ENCODE measurements at places on chromosomes 11 and 22.

DNA sequence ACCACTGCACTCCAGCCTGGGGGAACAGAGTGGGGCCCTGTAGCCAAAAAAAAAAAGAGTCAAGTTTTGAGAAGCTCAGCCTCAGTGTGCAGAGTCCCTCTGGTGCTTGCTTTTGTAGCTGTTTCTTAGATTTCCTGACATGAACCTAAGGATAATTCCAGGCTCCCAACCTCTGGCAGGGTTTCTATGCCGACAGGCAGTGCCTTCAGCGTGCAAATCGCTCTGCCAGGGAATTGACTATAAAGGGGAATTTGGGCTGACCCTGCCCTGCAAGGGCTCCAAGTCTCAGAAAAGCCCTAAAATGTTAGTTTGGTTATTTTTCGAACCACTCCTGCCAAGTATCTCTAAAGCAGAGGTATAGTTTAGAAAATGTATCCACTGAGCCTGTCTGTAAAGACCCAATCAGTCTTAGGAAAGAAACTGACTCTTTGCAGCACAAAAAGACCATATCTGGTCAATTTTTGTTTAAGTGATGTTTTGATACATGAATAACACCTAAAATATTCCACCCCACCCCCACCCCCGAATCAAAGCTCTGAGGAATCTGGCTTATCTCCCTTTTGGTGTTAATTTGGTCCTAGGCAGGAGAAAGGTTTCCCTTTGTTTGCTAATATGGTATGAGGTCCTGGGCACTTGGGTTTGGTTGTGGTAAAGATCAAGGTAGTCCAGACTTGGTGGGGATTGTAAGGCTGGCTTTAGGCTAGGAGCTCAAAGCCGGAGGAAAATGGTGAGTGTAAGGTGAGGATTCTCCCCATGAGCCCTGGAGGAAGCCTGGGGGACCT, 49.7 kb downstream of the ANO1 start:
- no peak for DNase-seq

DNA sequence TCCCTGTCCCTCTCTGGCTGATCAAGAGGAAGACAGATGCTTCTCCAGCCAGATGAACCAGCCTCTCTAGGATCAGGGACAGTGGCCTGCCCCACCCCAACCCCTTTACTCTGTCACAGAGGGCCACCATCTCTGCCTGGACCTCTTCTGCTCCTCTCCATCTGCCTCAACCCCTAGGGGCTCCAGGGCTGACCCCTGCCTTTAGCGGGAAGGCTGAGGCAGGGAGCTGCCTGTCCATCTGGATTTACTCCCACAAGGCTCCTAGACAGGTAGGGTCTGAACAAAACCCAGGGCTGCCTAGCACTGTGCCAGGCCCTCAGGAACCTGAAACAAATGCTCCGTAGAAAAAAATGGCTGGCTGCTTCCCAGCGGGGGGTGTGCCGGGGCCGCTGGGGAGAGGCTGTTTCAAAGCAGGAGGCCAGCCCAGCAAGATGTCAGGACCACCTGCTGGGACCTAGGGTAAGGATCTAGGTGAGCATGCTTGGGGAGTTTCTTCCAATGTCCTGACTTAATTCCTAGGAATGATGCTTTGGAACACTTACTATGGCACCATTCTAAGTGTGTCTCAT, 3.2 kb downstream of the CHST1 start:
- no peak for DNase-seq

DNA sequence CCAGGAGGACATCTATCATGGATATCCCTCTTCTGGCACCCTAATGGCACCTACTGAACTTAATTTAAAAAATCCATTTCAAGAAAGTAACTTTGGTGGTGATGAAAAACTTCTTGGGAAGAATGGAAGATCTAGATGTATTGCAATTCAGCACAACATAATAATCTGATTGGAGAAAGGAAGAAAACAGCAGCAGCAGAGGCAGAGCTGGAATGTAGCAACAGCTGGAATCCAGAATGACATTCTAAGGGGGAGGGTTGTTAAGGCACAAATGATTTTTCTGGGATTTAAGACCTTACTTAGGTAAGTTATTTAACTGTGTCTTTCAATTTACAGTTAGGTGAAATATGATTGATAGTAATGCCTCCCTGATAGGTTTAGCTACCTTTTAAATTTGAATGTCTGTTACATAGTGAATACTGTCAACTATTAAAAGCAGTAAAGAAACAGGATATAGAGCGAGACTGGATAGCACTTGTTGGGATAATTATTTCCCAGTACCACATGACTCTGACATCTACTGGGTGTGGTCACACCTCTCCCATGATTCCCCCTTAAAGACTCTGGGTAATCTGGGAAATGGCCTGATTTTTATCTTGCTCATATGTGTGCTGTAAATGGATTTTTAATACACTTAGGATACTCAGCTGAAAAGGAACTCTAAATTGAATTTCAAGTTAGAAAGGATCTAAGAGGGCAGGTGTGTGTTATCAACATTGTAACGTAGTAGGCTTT, 11.7 kb downstream of the CAPRIN1 start:
- DNase-seq: no peak

GRCh38 chr22:17945888-17946648, 78.3 kb downstream of the MICAL3 start:
- no peak for DNase-seq

GRCh38 chr11:28123151-28123581, 15.0 kb downstream of the METTL15 start:
- no peak for DNase-seq

- no peak for DNase-seq
Measured at GRCh38 chr11:121452609-121453150, at the start of gene SORL1-AS1. Gene SORL1-AS1 (minus strand): TSS chr11:121452967.

- no peak for DNase-seq
Measured at GRCh38 chr11:114942207-114942606, 263.9 kb downstream of the NXPE2 start.

- no peak for DNase-seq
Measured at GRCh38 chr11:8213376-8213775, 44.6 kb upstream of the RIC3 start.

GRCh38 chr11:115503083-115503885, 931 bp downstream of the CADM1 start:
- DNase-seq: peak; percentile 21

- DNase-seq: no peak
Measured at GRCh38 chr11:38005597-38005996, 1407.6 kb upstream of the RAG2 start.

DNA sequence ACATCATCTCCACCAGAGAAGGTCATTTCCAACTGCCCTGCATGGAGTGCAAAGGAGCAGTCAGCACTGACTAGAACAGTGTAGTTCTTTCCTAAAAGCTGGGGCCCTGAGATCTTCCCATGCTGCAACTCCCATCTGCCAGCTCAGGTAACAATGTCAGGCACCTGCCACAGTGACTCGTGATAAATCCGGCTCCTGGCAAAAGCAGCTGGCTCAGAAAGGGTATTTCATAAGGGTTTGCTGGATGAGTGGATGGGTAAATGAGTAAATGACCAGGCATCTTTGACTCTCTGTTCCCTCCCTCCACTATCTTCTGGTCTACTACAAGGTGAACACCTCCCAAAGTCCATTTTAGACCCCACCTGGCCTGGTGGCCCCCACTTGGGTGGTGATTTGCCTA, 403.6 kb downstream of the NXPE2 start:
- DNase-seq: no peak

- no peak for DNase-seq
Measured at GRCh38 chr11:13970986-13971385, 8.5 kb downstream of the SPON1 start.

DNA sequence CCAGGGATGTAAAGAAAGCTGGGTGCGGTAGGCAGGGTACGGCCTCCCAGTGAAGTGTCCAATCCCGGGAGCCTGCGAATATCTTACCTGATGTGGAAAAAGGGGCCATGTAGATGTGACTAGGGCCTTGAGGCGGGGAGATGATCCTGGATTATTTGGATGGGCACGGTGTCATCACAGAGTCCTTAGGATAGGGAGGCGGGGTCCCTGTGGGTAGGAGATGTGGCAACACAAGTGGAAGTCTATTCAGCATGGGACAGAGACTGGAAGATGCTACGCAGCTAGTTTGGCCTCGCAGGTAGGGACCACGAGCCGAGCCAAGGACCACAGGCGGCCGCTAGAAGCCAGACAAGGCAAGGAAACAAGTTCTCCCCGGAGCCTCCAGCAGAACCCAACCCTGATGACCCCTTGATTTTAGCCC, 46.4 kb upstream of the SHANK2 start:
- no peak for DNase-seq

GRCh38 chr11:67680696-67681470, 6.5 kb upstream of the ALDH3B2 start:
- DNase-seq: no peak

DNA sequence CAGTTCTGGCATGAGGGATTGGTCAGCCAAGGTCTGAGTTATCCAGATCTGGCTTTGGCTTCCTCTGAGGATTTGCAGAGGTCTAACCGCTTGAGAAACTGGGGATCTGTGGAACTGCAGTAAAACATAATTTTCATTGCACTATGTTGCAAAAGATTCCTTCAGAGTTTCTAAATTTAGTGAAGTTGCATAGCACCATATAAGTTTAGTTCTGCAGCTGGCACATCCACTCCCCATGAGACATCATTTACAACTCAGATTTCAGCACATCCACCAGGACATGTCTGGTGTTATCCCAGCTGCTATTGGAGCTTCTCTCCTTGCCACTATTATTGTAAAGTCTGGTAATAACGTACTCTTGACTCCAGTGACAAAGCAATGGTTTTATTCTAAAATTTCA, 181.5 kb downstream of the CWF19L2 start:
- DNase-seq: no peak

- DNase-seq: peak; percentile 78
Measured at GRCh38 chr22:41940832-41941765, 5.9 kb downstream of the CENPM start.

DNA sequence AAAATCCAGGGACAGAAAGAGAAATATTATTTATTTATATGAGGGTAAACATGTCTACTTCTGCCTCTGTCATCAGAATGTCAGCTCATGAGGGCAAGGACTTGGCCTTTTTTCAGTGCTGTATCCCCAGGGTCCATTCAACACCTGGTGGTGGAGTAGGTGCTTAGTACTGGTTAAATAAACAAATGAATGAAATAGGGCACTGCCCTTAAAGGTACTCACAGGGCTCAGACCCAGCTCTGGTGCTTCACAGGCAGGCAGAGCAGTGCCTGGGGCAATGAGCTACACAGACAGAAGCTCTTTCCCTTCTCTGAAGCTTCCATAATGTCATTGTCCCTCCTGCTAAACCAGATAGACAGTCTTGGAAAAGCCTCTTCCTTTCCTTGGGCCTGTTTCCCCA, 30.9 kb downstream of the P4HA3 start:
- no peak for DNase-seq

- no peak for DNase-seq
Measured at GRCh38 chr11:76768088-76768908, 14.9 kb upstream of the TSKU start.

GRCh38 chr11:4704054-4704789, at the start of gene MMP26:
Gene MMP26 (plus strand): TSS chr11:4704784.
- DNase-seq: no peak

- DNase-seq: no peak
Measured at GRCh38 chr11:119374632-119375336, 6.7 kb downstream of the USP2 start.

DNA sequence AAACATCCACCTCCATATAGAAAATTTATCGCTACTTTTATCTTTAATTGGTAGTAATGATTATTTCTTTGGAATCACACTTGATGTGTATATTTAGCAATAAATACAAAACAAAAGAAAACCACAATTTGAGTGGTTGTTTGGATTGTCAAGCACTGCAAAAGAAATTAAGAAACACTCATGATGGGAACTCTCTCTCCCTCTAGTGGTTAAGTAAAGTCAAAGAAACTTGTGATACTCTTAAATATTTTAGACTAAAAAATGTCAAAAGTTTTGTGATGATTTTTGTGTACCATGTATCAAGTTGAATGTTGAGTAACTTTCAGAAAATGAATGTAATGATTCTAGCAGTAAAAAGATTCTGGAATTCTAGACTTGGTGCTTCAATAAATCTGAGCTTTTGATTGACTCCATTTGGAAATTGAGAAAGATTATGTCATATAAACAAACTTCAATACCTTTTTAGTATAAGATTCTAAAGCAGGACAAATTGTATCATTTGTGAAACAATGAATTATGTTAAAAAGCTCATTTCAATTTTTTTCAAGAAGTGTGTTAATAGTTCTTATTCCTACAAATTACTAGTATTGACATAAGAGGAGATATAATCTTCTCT, 20.8 kb downstream of the MUC15 start:
- DNase-seq: no peak

DNA sequence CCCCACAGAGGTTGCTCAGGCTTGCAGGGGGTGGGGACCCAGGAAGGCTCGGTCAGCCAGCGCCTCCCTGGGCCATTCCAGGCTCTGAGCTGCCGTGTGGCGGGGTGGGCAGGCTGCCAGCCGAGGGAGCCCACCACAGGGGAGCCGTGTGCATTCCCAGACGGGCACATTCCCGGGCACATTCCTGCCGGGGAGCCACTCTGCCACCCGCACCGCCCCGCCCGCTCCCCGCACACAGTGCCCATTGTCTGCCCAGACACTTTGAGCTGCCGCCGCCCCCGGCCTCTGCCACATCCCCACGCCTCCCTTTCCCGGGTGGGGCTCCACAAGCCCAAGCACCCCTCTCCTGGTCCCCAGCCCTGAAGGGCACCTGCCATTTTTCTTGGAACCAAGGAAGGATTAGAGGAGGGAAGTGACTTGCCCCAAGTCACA, 27.4 kb downstream of the RPL3 start:
- no peak for DNase-seq

GRCh38 chr11:2778630-2779498, 79.1 kb upstream of the KCNQ1OT1 start:
- no peak for DNase-seq

DNA sequence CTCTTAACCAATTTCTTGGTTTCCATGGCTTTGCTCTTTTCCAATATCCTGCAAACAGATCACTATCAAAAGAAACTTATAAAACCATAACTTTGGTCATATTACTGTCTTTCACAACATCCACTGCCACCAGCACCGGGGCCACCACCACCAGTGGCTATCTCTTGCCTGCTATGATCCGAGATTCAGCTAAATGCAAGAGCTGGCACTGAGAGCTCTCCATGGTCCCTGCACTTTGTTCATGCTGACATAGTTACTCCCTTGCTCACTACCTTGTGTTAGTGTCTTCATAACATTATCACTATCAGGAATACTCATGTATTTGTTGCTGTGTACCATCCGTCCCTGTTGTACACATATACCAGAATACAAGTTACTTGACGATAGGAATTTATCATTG, 299.0 kb downstream of the ETS1 start:
- no peak for DNase-seq

DNA sequence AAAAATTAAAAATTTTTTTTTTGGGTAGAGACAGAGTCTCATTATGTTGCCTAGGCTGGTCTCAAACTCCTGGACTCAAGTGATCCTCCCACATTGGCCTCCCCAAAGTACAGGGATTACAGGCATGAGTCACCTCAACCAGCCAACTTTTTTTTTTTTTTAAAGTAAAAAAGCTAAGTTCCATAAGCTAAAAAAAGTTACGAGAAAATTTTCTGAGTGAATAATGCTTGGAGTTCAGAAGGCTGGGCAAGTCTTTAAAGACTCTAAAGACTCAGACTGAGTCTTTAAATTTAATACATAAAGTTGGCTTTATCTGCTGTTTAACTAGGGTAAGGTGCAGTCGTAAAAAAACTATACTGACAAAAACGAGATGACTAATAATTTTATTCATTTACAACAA, 5.6 kb downstream of the DDX6 start:
- DNase-seq: no peak

Measured in activated T-cell treated with anti-CD3 and anti-CD28 coated beads for 48 hours (primary cell).